ENCODE measurements at places on chromosomes 3 and 15.
A peak's percentile ranks its signal among the peaks of the same experiment; 100 is the strongest.

GRCh38 chr15:88635318-88635717 lies 3.5 kb upstream of the ISG20 start:
- peak; percentile 77 for DNase-seq

DNA sequence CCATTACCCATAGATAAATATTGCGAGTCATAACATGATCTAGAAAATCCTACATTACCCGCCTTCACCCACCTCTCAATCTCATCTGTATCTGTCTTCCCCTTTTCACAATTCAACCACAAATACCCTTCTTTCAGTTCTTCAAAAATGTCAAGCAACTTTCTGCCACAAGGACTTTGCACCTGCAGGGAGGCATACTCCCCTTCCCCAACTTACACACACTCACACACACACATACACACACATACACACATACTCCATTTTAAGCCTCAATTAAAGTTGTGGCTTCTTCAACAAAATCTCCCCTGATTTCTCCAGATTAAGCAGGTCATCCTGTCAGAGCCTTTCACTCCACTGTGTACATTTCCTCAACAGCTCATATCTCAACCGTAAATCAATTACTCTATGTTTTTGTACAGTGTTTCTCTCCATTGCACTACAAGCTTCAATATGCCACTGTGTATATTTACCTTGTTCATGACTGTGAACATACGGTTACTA lies 33.1 kb upstream of the CCDC50 start:
- peak; percentile 9 for DNase-seq

- DNase-seq = no peak
Observed at GRCh38 chr3:83048556-83048955, 1287.1 kb upstream of the GBE1 start.

DNA sequence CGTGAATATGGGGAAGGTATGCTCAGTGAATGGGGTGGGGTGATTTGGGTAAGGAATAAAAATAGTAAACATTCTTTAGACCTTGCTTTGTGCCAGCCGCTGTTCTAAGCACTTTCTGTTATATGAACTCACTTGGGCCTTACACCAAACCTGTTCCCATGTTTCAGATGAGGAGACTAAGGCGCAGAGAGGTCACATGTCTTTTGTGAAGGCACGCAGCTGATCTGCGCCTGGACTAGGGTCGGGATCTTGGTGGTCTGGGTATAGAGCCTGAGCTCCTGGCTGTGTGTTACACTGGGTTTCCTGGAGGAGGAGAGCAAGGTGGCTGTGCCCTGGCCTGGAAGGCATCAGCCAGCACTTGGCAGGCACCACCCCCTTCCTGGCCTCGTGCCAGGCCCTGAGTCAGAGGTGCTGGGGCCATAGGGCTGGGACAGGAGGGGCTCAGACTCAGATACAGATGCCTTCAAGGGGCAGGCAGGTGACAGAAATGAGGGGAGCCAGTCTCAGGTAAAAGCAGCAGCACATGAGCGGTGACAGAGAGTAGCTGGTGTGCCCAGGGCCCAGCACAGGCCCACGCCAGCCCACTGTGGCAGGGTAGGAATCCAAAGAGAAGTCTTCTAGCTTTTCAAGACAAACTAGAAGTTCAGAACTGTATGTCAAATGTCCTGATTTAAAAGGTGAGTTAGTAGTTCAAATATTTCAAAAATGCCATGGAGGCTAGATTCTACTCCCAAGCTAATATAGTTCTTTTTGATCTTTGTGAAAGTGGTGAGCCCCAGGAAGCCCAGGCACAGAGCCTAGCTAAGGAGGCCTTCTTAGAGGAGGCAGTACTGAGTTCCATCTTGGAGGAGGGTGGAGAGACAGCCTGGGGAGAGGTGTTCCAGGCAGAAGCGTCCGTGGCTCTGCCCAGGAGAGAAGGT lies 83.1 kb downstream of the DNAJB8 start:
- no peak for DNase-seq

DNA sequence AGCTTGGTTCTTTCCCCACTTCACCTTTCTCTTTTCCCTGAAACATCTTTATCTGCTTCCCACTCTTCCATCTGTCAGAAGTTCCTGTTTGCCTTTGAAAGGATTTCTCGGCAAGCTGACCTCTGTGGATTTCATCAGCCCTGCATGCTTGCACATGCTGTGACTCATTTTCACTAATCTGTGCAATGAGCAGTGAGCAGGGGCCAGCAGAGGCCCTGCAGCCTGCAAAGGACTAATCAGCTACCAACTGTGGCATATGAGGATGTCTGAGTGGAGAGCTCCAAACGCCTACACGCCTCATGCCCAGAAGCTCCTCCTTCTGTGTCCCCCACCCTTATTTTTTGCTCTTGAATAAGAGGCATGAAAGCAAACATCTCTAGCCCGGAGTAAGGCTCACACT lies 333.0 kb upstream of the SEMA6D start:
- DNase-seq = no peak

DNA sequence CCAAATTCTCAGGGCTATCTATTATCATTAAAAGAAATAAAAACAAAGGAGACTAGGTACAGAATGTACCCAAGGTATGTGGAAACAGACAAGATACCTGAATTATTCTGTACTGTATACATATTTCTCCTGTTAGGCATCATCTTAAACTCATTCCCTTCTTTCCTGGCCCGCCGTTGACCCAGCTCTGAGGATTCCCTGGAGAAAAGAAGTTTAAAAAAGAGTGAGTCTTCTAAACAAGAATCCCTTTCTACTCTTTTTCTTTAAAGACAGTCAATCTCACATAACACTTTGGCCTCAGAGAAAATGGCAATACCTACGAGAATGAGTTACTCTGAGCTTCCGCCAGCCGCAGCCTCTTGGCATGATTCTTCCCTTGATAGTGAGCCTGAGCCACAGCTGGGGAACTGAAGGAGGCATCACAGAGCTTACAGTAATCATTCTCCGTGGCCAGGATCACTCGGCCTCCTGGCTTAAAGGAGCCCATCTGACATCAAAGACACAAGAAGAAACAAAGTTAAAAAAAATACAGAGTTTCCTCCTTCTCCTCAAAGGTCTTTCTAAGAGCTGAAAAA lies 44.2 kb downstream of the ZMAT3 start:
- no peak for DNase-seq

GRCh38 chr3:140277886-140278285 lies 342.9 kb downstream of the CLSTN2 start:
- no peak for DNase-seq

- DNase-seq = peak; percentile 66
Observed at GRCh38 chr15:65791335-65792137, 557 bp downstream of the DENND4A start.

DNA sequence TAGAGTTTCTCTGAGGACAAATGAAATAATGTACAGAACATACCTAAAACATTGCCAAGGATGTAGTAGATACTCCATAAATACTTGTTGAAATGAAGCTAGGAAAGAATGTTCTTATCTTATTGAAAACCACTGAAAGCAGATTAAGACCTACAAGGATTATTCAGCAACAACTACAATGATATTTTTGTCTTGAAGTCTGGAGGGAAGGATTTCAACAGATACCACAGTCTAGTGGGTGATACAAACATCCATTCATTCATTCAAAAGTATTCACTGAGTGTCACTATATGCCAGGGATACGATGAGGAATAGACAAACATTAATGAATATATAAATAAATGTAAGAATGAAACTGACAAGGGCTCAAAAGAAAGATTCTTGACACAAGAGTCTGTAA lies 74.7 kb upstream of the THBS1 start:
- DNase-seq = no peak

GRCh38 chr3:62028236-62028635 lies 345.1 kb downstream of the FEZF2 start:
- DNase-seq = no peak

- DNase-seq = peak; percentile 80
Observed at GRCh38 chr3:196837819-196838420, 29.8 kb upstream of the SENP5 start.

DNA sequence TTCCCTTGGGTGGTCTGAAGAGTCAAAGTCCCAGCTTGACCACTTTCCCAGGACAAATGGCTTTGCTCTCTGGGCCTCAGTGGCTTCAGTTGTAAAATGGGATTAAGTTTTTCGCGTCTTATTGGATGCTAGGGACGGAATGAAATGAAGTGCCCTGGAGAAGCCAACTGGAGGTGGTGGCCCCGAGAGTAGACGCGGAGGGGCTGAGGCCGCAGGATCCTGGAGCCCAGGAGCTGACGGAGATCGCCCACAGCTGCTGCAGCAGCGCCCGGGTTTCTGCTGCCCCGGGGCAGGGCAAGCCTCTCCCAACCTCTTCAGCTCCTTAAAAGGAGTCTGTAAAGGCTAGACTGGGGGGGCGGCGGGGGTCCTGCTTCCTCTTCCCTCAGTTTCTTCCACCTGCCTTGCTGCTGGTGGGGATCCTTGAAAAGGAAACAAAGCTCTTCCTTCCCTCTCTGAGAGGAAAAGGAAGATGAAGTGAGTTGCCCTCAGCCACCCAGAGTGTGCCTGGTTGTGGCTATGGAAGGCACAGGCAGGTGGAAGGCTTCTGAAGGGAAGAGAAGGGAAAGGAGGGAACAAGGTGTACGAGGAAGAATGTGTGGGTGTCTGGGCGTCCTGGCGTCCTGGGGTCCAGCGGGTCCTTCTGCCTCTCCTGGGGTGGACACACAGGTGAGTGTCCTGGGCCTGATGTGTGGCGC lies 967 bp upstream of the BNC1 start:
- DNase-seq = no peak

GRCh38 chr3:96354742-96355141 lies 459.7 kb upstream of the EPHA6 start:
- DNase-seq = no peak

GRCh38 chr3:48688032-48688736 lies 2.5 kb upstream of the NCKIPSD start:
- DNase-seq = no peak

GRCh38 chr3:42673082-42673481 lies 12.3 kb upstream of the KLHL40 start:
- DNase-seq = no peak

GRCh38 chr15:53535886-53536285 lies 223.6 kb downstream of the WDR72 start:
- DNase-seq = no peak

- DNase-seq = no peak
Observed at GRCh38 chr3:154427685-154428285, 2.2 kb downstream of the GPR149 start.

DNA sequence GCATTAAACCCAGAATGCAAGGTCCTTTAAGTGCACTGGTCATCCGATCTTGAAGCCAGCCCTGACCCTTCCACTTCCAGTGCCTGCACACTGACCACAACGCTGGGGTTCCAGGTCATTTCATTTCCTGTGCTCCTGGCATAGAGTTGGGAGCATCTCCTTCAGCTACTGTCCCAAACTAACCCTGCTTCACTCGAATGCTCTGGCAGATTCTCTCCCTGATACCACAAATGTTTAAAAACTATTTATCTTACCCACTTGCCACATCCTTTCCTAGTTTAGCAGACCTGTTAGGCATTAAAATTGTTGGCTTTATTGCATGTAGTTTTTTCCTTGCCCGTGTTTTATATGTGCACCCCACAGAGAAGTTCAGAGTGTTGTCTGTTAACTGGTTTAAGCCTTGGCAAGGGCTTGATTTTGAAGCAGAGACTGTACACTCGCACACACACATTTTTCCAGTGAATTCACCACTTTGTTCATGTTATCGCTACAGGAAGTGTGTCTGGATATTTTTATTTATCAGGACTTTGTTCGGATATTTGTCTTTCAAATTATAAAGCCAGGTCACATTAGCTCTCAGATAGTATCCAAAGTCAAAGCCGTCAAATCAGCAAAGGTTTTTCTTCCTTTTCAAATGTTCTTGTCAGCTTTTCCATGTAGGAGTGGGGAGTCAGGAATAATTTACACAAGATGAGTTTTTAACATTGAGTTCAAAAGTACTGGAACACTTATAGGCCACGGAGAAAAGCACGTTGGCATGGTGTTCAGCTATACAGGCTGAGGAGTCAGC lies 77.3 kb downstream of the ABI3BP start:
- DNase-seq = no peak

DNA sequence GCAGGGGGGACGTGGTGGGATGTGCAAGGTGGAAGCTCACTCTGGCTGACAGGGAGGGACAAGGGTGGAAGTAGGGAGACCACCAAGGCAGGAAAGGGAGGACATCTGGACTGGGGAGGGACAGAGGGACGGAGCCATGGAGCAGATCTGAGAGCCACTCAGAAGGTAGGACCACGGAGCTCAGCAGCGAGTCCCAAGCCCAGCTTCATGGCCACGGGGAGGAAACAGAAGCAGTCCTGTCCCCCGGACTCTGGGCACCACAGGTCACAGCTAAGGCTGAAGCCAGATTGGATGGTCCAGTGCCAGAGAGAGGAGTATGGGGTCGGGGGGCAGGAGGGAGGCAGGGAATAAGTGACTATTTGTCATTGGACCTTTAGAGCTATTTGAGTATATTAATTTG lies 220.1 kb downstream of the TBC1D2B start:
- DNase-seq = no peak

DNA sequence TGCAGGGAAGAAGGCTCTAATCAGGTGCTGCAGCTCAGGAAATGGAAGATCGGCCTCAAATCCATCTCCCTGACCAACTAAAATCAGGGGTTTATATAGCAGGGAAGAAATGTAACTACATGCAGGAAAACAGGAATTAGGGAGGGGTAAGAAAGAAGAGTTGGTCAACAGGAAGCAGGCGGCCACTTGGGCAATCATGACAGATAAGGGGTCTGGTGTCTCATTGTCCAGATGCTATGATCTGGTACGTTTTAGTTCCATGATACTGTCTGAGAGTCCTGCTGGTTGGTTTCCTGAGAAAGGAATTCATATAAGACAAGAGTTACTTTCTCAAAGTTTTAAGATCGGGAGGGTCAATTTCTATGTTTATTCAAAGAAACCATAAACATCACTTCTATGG lies 24.2 kb downstream of the KATNBL1 start:
- DNase-seq = no peak

GRCh38 chr3:117790235-117790987 lies 1080.8 kb downstream of the TUSC7 start:
- no peak for DNase-seq

DNA sequence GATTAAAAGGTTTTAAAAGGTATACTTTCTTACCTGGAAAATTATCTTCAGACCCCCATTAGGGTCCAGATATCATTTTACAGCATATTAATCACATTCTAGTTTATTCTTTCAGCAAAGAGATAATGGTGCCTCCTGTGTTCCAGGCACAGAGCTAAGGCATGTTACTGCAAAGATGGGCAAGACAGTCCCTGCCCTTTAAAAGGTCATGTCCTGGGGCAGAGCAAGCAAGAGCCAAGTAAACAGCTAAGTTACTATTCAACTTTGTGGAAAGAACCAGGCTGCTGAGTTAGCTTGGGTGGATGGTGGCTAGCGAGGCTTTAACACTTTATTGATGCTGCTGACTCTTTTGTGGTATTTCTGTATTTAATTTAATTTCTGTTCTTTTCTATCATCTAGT lies 75.0 kb downstream of the LRRC28 start:
- DNase-seq = no peak

DNA sequence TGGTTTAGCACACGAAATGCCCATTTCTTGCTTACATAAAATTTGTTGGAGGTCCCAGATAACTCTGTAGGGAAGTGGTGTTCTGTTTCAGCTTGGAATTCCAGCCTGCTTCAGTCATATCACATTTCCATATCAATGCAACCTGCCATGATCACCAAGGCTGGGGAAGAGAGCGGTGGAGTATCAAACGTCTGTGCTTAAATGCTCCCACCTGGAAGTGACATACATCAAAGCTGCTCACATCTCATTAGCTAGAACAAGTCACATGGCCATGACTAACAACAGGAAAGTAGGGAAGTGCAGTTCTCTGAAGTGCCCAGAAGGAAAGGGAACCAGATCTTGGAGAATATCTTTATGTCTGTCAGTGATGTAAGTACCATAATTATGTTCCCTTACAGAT lies 130.2 kb upstream of the CFAP20DC start:
- DNase-seq = no peak

Data from CD4-positive, alpha-beta T cell treated with Interleukin-17A for 1 hour (primary cell).